Small intestine (tissue), 16 donors: ENCODE measurements at places on chromosomes 5 and 9. TPM values are rescaled to one million over a fixed set of nuclear protein-coding genes. Genes with fewer than 3 reads are reported as not detected.

Gene ELOVL7
- 21.8 TPM for polyA plus RNA-seq

Gene LECT2
- polyA plus RNA-seq: not detected

Gene MYO10
- polyA plus RNA-seq: 22.5 TPM

Gene HRCT1
- polyA plus RNA-seq: 7.8 TPM

Gene GTF2H2C
- polyA plus RNA-seq: 61.2 TPM

Gene TMEM174
- polyA plus RNA-seq: not detected

Gene FBN2
- 16.9 TPM for polyA plus RNA-seq

Gene ZNF454
- 0.54 TPM for polyA plus RNA-seq

DNA sequence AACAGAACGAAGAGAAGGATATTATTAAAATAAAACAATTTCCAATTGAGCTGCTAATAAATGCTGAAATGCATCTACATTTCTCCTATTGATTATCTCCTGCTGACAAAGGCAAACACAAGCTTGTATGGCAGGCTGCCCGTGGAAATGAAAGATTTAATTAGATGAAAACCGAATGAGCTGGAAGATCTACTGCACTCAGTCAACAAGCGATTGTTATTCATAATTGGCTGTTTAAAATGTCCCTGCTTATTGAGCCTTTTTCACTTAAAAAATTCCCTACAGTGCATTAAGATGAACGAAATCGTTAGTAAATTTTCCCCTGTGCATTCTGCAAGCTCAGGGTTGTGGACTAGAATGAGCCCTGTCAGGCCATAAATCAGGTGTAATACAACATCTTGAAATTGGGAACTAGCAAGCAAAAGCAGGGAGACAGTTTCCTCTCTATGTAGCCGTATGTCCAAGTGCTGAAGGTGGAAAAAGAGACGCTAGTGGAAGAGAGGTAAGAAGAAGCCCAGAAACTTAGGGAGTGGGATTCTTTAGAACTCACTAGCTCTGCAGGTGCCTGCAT, 28.5 kb upstream of the KIF4B start:
- no peak for DNase-seq

- peak; percentile 54 for DNase-seq
Observed at GRCh38 chr5:56917534-56917933, 8.1 kb downstream of the SETD9 start.

- DNase-seq: no peak
Observed at GRCh38 chr9:6183227-6183551, 32.4 kb upstream of the IL33 start.

GRCh38 chr9:17083258-17083657, 51.6 kb upstream of the CNTLN start:
- no peak for DNase-seq

DNA sequence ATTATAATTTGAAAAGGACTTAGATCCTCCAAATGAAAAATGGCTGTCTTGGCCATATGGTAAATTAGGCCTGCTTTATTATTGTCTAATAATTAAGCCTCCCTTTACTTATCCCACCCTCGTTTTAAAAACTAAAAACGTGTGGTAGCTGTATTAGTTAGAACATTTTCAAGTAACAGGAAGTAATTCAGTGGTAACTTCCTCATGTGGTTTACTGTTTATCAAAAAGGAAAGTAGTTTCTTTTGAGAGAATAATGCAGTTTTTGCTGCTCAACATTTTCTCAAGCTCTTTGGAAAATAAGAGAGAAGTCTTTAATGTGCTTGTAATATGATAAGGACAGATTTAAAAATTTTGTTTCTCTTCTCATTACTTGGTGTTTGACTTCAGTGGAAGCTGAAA, 26.0 kb downstream of the ZCCHC7 start:
- DNase-seq: peak; percentile 7

- no peak for DNase-seq
Observed at GRCh38 chr9:37989701-37990100, 79.3 kb downstream of the SHB start.

DNA sequence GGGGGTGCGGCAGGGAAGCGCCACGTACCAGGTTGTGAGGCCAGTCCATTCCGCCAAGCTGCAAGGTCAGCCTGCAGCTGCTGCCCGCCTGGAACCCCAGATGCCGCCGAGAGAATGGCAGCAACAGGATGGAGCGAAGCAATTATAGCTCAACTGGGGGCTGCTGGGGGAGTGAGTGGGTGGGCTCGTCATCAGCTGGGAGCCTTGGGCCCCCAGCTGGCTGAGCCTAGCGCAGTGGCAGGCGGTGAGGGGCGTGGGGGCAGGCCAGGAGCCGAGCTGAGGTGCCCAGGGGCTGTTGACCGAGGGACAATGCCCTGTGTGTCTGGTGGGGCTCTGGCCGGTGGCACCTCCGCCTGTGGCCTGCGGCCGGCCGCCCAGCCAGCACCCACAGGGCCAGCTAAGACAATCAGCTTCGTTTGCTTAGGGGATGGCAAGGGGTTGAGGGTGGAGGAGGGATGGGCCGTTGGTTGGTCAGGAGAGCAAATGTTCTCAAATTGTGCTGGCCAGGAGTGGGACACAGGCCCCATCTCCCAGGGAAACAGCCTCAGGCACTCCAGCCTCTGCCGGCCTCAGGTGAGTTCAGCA, at the start of gene IL17B:
Gene IL17B, minus strand, starts transcription at position 116 of the 585 bp plus-strand sequence. Its CDS starts 67 bp downstream, at position 49.
- no peak for DNase-seq

DNA sequence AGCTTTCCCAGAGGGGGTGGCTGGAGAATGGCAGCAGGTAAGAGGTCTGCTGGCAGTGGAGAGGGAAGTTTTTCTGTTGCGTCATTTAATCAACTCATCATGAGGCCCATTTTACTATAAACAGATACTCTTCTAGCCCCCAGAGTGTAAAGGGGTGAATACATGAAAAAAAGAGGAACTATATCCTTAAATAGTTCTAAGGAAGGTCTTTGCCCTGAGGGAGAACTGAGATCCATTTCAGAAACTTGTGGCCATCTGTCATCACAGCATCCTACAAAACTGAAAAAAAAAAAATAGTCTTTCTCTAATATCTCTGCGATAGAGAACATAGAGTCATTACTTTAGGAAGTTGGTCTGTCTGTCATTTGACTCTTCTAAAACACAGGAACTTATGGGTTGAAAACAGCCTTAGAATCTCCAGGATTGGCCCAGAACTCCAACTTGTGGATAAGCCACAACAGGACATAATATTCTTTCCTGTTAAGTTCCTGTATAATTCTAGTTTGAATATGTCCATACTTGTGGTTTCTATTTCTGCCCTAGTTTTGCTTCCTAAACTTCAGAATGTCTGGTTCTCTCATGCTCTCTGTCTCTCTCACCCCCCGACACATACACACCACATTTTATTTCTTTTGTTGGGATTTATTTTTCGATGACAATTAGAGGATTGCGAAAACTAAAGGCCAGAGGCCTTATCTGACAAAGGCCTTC, 238.5 kb upstream of the PIK3R1 start:
- no peak for DNase-seq

GRCh38 chr5:43409809-43410271, 2.4 kb downstream of the CCL28 start:
- DNase-seq: peak; percentile 60

DNA sequence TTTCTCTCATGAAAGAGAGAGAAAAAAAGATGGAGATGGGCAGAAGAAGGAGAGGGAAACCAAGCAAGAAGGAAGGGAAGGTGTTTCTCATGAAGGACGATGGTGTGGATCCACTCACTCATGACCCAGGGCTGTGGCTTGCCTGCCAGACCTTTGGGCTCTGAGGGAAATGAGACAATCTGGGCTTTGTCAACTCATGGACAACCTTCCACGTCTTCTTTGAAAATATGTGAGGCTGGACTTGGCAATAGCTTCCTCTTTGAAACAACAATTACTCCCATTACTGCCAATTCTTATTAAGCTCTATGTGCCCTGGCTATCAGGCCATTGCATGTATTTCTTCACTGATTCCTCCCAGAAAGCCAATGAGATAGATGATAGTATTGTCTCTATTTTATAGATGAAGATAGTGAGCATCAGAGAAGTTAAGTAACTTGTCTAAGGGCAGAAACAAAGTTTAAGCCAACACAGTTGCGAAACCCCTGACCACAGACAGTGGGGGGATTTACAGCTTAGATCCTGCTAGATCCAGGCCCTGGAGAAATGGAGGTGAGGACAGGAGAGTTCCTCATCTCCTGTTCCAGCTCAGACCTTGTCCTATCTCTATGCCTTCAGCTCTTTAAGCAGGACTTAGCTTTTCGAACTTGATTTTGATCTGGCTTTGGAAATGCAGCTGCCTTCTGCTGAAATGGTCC, 132.4 kb downstream of the GCNT1 start:
- DNase-seq: no peak

DNA sequence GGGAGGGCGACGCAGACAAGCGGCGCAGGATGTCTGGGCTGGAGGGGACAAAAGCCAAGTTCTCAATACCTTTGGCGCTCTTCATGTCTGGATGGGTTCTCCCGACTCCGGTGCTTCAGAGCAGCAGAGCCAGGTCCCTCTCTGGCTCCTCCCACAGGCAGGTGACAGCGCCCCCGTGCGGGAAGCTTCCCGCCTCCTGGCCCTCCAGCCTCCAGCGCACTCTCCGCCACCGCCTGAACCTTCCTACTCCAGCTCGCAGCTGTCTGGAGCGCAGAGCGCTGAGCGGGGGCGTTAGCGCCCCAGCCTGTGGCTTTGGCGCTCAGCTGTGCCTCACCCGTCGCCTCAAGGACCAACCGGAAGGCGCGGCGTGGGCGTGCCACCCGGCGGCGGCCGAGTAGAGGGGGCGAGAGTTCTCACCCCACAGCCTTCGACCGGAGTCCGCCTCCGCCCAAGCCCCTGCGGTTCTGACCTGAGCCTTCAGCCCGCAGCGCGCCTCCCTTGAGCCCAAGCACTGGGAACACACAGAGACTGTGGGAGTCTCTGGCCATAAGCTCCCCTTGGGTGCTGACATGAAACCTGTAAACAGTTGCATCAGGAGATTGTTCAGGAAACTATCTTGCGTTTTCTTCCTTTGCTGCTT, at the start of gene SLCO4C1:
Gene SLCO4C1, minus strand, starts transcription at position 107 of the 640 bp plus-strand sequence. Its CDS starts 22 bp downstream, at position 85.
- DNase-seq: peak; percentile 58
